ENCODE measurements at places on chromosomes 7 and 10.

DNA sequence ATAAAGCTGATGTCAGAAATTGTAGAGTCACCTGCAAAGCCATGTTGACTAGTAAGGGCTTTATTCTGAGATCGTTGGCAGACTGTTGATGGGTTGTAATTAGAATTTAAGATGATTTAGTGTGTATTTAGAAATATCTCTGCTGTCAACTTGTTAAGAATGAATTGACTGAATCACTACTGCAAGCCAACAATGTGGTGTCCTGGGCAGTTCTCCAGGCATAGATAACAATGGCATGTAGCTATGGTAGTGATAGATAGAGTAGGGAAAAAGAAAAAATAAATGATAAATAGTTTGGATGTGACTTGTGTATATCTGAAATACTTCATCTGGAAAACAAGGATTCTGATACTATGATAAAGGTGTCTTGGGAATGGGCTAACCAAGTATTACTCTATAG lies 640.2 kb downstream of the ARL4A start:
- DNase-seq: no peak

- DNase-seq: no peak
Observed at GRCh38 chr10:98469001-98469931, 22.5 kb upstream of the HPS1 start.

DNA sequence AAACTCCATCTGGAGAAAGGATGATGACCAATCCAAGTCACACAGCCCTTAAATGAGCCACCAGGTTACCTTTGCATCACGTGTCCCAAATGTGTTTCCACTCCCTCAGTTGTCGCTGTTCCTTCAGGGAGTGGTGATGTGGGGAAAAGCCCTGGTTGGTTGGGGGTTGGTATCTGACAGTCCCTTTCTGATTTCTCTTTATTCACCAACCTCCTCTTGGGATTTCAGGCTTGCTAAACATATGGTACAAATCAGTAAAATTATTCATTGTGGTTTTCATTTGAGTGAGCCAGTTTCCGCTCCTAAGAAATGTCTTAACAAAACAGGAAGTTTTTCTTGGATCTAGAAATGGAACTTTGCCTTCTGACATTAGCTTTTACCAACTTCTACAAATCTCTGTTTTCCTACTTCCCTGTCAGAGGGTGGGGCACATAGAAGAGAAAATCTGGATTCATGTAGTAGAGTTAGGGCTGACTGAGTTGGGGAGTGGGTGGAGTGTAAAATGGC lies 40.0 kb upstream of the KMT2E start:
- peak; percentile 16 for DNase-seq

GRCh38 chr7:14717816-14718215 lies 184.7 kb downstream of the DGKB start:
- no peak for DNase-seq

DNA sequence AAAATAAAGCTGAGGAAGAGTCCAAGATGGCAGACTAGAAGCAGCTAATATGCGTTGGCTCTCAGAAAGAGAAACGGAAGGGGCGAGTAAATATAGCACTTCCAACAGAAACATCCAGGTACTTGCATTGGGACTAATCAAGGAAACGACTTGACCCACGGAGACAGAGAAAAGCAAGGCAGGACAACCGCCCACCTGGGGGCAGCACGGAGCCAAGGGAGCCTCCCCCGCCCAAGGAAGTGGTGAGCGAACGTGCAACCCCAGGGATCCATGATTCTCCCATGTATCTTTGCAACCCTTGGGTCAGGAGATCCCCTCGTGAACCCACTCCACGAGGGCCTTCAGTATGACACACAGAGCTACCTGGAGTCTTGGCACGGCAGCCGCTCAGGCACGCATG lies 45.4 kb upstream of the GRM3 start:
- peak; percentile 56 for DNase-seq

GRCh38 chr10:43978091-43978490 lies 329.4 kb upstream of the ZNF32 start:
- DNase-seq: no peak

GRCh38 chr7:45220846-45221618 lies 63.4 kb downstream of the RAMP3 start:
- DNase-seq: no peak

DNA sequence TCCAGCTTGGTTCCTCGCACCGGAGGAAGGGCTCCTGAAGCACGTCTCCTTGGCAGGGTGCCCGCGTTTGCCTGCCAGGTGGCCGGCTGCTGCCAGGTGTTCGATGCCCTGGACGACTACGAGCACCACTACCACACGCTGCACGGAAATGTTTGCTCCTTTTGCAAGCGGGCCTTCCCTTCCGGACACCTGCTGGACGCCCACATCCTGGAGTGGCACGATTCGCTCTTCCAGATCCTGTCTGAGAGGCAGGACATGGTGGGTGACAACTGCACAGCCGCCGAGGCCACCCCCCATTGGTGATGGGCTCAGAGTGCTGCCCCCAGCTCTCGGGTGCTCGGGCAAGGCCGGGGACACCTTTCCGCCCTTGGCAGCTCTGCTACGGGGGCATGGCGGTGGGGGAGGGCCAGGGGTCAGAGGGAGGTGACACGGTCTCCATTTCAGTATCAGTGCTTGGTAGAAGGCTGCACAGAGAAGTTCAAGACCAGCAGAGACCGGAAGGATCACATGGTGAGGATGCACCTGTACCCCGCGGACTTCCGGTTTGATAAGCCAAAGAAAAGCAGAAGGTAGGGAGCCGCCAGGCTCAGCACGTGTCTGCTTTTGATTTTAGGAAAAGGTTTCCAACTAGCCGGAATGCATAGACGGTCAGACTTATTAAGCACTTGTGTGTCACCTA lies 1.1 kb downstream of the ZNF511 start:
- no peak for DNase-seq

- no peak for DNase-seq
Observed at GRCh38 chr10:14603534-14604102, 171.1 kb downstream of the FAM107B start.

DNA sequence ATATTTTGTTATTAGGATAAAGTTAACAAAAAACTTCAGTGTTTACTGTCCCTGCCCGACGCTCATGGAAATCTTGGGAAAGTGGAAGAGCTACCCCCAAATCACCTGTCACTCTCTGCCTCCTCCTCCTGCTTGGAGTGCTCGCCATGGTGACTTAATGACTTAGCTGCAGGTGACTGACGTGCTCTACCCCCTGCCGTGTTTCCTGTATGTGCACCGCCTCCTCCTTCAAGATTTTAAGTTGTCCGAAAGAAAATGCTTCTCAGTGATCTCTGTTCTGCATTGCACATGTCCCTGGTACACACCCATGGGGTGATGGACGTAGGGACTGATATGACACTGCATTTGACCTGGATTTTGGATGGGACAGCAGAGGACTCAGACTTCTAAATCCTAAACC lies 338.8 kb upstream of the SHH start:
- DNase-seq: no peak

DNA sequence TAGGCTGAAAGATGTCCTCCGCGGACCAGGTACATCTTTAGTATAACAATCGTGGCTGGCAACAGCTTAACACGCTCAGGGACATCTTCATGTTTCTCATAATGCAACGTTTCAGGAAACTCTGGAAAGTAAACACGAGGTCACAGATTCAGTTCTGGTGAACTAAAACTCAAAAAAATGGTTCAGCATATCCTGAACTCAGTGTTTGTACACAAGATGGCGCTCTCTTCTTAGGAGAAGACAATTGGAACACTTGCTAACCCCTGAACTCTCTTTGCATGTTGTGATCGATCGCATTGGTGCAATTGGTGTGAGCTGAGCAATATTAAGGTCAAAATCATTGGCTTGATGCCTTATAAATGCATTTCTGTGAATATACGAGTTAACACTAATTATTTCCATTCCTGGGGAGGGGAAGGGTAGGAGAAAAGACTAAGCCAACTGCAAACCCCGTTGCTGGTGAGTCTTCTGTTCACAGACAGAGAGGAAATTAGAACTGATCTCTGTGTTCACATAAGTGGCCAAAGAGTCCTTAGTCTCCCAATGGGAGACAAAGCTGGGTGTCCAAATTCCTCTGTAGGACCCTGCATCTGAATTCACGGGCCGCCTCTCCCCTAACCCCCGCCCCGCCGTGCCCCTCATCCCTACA lies 52.6 kb upstream of the FAM180A start:
- DNase-seq: peak; percentile 49

DNA sequence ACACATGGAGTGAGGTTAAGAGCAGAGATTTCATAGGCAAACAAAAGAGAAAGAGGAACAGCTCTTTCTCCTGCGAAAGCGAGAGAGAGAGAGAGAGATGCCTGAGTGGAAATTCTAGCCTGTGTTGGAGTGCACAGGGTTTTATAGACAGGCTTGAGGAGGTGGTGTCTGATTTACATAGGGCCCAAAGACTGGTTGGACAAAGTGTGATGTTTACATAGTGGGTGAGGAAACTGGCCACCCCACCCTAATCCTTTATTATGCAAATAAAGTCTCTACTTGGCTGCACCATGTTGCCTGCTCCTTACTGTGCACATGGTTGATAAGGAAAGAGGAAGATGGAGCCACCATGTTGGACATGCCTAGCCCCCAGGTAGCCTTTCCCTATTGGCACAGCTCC lies 967.8 kb upstream of the SORCS1 start:
- DNase-seq: no peak

- DNase-seq: no peak
Observed at GRCh38 chr10:89255793-89256192, 4.2 kb upstream of the LIPA start.

GRCh38 chr10:103062854-103063590 lies 130.1 kb downstream of the NT5C2 start:
- no peak for DNase-seq

GRCh38 chr10:73887294-73888039 lies 13.1 kb upstream of the CAMK2G start:
- DNase-seq: no peak

DNA sequence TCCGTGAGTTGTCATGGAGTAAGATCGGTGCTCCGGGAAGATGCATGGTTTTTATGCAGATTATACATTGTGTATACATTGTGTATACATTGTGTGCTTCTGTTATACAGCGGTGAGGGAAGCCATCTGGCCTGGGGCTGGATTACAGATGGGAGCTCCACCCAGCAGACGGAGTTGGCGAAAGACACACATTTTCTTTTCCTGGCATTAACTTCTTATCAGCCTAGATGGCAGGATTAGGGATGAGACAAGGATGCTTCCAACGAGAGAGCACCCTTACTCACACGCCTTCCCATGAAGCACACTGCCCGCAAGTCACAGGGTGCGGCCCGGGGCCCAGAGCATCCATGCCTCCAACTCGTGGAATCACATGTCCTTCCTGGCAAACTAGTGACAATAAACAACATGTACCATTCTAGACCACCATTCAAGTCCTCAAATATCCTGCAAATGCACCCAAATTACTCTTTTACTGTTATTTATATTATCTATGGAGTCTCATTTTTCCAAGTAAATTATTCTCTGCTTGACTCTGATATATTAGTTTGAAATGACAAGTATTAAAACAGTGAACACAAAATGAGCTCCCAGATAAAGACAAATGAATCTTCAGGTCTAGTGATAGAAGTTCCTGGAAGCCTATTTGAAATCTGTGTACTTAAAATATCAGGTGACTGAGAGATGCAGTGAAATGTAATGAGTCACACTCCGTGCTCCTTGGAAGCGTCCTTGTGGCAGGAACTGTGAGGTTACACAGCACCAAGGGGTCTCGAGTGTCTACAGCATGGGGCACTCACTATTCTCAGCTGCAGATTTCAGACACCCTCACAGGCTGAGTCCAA lies 29.8 kb upstream of the PPP2R2D start:
- no peak for DNase-seq

- no peak for DNase-seq
Observed at GRCh38 chr7:153091477-153091876, 331.9 kb downstream of the ACTR3B start.

DNA sequence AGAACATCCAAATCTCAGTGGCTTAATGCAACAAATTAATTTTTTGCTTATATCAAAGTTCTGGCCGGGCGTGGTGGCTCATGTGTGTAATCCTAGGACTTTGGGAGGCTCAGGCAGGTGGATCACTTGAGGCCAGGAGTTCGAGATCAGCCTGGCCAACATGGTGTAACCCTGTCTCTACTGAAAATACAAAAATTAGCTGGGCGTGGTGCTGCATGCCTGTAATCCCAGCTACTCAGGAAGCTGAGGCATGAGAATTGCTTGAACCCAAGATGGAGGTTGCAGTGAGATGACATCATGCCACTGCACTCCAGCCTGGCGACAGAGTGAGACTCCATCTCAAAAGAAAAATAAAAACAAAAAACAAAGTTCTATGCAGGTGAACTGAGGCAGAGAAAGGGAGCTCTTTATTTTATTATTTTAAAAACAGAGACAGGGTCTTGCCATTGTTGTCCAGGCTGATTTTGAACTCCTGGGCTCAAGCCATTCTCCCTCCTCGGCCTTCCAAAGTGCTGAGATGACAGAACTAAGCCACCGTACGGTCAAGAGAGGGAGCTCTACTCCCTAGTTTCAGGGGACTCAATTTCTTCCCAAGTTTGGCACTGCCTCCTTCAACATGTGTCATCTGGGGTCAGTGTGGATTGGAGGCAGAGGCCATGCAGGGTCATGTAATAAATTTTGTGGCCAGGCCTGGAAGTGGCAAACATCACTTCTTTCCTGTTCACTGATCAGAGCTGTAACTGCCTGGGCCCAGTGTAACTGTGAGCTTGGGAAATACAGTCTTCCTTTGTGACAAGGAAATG lies 2.4 kb downstream of the ADCK2 start:
- DNase-seq: no peak

- no peak for DNase-seq
Observed at GRCh38 chr10:64468219-64468618, 947.0 kb downstream of the REEP3 start.

- DNase-seq: no peak
Observed at GRCh38 chr10:63407136-63407662, 58.6 kb downstream of the JMJD1C start.

DNA sequence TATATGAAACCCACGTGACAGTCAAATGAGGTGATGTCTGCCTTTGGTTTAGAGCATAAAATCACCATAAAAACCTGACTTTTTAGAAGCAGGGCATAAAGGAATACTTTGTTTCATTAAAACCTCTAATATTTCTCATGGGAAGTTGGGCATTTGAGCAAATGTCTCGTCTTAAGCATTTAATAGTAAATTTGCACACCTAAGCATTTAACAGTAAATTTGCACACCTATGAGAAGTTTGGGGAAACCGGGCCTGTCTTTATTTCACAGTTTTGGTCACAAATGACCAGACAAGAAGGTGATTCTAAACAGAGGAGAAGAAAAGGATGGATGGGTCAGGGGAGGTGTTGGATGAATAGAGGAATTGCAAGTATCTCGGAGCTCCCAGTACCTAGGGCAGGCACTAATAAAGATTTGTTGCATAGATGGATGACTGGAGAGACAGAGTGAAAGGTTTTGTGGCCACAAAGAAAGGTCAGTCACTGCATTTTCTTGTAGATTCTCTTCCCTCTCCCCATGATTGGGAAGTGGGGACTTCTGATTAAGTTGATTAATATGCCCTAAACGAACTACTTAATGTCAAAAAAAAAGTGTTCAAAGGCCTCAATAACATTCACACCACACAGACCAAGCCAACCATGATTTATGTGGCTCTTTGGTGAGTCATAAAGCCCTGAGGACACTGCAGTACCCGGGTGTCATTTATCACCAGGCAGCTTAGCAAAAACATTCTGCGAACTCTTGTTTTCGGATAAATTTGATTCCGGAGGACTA lies 158.2 kb downstream of the SPAG6 start:
- no peak for DNase-seq

DNA sequence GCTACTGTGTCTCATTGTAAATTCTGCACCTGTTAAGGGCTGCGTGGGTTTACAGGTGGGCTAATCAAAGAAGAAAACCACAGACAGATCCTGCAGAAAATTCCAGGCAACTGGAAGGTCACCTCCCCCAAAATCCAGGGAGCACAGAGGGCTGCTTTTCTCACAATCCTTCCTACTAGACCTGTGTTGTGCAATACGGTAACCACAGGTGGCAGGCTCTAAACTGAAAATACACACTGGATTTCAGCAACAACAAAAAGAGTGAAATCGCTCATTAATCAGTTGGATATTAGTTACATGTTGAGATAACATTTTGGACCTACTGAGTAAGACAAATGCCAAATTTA lies 83.2 kb downstream of the SLC16A9 start:
- no peak for DNase-seq

Measured in H1 (cell line).